ENCODE measurements at places on chromosomes 5 and 9.

GRCh38 chr9:127898433-127899127, 823 bp downstream of the ST6GALNAC6 start:
- DNase-seq: no peak

- DNase-seq: no peak
Observed at GRCh38 chr5:78741019-78741418, 92.4 kb upstream of the LHFPL2 start.

- DNase-seq: no peak
Observed at GRCh38 chr5:107815109-107815508, 144.4 kb upstream of the EFNA5 start.

DNA sequence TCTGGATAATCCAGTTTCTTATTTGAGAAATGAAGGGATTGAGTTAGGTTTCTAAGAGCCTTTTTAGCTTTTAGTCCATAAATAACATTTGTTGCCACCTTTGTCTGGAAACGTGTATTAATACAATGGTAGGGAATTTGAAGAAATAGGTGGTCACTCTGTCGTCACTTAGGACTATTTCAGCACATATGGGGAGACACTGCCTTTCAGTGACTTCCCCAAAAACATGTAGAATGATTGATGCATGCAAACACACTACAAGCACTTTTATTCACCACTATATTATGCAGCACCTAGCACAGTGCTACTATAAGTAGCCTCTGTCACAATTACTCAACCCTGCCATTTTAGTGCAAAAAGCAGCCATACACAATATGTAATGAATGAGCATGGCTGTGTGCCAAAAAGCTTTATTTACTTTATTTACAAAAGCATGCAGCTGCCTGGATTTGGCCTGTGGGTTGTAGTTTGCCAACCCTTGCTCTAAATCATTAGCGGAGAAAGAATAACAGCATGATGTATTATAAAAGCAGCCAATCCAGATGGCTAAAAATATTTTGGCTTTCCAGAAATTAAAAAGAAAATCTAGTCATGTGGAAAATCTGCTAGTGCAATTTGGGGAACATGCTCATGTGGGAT, 154.2 kb upstream of the HMHB1 start:
- DNase-seq: no peak

DNA sequence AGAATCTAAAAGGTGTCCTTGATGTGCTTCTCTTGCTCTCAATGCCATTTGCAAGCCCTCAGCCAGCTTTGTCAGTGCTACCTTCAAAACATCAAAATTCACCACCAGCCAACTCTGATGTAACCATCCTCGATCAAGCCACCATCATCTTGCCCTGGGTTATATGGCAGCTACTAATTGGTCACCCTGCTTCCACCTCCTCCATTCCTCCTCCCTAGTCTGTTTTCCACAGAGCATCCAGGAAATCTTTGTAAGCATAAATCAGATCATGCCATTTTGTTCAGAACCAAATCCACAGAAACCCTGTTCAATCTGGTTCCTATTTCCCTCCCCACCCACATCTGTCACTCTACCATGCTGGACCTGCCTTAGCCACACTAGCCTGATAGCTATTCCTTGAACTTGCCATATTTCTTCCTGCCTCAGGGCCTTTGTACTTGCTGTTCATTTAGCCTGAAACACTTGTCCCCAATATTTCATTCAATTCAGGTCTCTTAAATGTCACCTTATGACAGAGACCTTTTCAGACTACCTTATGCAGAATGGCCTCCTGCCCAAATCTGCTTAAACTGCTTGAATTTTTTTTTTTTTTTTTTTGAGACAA, 1.9 kb upstream of the B4GALT1 start:
- DNase-seq: no peak

GRCh38 chr5:139710319-139711066, 62.3 kb downstream of the CXXC5 start:
- peak; percentile 43 for DNase-seq

DNA sequence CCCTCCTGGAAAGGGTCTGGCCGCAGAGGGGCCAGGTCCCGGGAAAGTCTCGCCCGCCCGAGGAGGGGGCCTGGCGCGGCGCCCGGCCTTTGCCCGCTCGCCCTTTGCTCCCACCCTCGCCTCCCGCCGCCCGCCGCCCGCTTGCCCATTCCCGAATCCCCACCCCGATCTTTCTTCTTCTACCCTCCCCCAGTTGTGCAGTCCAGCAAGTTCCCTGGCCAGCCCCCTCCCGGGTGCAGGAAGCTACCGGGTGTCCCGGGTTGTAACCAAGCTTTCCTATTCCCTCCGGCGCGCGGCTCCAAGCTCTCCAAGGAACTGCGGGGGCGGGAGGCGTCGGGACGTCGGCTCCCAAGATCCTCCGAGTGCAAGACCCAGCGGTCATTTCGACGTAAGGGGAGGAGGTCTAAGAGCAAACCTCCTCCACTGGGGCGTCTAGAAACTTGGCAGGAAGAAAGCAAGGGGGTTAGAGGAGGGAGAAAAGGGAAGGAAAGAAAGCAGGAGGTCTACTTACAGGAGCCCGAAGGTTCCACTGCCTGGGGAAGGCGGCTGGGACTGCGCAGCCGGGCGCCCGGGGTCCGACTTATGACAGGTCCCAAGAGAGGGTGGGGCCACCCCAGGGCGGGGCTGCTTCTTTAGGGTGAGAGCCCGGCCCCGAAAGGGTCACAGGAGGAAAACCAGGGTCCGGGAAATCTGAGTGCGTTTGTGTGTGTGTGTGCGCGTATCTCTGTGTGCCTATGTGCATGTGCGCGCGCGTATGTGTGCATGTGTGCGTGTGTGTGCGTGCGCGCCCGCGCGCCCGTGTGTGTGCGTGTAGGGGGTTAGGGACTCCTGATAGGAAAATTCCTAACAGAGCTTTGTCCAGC, at the start of gene PTGR1:
PTGR1 (minus strand) TSS at position 556 of the 863 bp plus-strand sequence. CDS start 2,225 bp downstream, outside the sequence.
- DNase-seq: peak; percentile 37

GRCh38 chr9:95018099-95018936, 291.8 kb downstream of the AOPEP start:
- DNase-seq: no peak

DNA sequence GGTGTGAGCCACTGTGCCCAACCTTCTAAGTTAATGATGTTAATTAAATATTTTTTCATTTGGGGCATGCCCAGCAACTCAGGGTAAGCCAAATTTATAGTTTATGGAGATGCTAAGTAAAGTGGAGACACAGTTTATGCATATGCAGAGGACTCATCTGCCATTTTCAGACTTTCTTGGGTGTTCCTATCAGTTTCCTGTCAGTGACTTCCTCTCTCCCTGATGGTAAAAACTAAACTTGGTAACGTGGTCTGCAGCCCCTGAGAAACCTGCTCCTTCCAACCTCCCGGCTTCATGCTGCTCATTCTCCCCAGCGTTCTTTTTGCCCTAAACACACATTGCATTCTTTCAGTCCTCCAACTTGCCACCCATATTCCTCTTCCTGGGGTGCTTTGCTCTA, 48.4 kb upstream of the TUT7 start:
- no peak for DNase-seq

DNA sequence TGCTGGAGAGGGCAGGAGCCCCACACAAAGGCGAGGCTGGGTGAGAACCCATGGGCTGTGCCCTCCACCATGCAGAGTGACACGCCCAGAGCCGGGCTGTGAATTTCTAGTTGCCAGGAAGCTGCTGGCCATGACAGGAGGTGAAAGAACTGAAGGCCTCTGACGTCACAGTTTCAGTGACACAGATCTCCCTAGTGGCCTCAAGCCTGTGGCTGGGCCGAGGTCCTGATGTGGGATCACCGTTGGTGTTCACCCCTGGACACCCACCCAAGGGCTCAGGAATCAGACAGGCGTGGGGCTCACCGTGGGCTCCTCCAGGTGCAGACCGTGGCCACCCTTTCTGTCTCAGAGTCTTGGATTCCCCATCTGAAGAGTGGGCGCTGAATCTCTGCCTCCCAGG, 39.9 kb downstream of the MSX2 start:
- no peak for DNase-seq

DNA sequence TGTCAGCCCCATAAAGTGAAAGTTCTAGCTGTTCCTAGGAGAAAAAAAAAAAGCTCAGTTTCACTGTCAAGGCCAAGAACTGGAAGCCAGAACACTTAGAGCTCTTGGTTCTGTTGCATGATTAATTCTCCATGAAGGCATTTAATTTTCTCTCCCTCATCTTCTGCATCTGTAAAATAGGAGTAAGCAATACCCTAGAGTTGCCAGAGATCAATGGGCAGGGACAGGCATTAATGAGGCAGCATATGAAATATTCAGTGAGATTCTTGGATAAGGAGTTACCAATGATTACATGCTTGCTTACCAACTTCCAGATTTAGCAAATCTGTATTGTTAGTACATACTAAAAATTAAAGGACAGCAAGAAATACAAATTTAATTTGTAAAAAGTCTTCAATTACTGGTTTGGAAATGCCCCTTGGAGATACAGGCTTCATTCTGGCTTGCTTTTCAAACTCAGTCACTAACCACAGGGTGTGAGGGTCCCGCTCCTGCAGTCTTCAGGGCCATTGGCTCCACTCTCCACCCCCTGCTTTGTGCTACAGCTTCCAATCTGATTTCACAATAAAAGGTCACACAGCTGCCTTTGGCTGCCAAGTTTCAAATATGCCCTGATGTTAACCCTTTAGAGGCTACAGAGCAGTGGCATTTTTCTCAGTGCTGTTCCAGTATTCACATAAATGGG, 624.6 kb downstream of the BNC2 start:
- DNase-seq: no peak

DNA sequence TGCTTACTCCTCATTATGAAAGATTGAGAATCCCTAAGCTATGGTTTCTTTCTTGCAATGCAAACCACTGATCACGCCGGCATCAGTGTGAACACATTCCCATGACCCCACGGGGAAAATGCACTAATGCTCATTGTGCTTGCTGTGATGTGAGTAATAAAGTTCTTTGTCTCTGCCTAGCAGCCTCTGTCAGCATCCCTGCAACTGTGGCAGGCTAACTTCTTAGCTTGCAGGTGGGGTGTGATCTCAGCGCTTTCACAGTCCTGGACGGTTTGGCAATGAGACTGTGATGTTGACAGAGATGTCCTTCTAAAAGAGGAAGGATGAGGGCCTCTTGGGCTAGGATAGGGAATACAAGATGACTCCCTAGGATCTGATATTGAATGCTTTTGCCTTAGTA, 1218.7 kb downstream of the EFNA5 start:
- no peak for DNase-seq

DNA sequence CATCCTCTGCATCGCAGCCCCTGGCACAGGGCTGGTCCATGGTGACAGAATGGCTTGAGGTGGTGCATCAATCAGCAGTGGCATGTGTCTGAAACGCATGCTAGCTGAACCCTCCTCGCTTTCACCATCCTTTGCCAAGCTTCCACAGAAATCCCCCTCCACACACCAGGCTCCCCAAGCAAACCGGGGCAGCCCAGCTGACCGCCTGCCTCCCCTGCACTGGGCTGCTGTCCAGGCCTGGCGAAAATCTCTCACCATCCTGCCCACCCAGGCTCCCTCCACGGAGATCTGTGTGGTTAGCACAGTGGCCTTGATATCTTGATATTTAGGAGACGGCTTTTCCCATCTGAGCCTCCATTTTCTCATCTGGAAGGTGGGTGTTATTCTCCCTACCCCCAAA, 905 bp upstream of the HRH2 start:
- no peak for DNase-seq

DNA sequence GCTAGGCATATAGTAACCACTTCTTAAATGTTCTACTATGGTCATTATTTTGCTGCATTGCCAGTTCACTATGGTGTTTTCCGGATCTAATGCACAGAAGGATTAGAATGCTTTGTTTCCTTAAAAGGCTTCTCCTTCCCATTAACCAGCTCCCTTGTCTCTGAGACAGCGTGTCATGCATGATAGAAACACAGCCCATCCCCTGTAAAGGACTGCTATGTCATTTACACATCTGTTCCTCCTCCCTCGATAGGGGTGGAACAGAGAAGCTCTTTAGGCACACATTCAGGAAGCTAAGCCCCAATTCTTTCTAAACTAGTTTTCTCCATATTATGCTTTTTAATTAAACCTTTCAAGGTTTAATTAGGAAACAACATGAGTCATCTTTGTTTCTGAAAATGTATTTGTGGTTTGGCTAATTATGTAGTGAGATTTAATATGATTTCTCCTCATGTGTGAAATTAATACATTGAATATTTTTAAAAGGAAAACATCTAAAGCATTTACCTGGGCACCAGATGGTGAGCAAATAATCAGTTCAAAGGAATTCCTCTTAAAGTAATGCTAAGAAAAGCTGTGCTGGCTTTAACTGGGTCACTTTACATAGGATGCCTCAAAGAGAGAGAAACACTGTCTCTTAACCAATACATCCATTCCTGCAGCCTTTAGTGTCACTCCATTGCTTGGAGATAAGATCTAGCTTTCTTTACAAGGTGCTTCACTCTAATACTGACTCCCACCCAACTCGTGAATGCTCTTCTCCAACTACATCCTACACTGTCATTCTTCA, 133.3 kb upstream of the PPP1R2B start:
- DNase-seq: no peak

GRCh38 chr5:16794269-16794913, 141.7 kb downstream of the MYO10 start:
- DNase-seq: no peak

DNA sequence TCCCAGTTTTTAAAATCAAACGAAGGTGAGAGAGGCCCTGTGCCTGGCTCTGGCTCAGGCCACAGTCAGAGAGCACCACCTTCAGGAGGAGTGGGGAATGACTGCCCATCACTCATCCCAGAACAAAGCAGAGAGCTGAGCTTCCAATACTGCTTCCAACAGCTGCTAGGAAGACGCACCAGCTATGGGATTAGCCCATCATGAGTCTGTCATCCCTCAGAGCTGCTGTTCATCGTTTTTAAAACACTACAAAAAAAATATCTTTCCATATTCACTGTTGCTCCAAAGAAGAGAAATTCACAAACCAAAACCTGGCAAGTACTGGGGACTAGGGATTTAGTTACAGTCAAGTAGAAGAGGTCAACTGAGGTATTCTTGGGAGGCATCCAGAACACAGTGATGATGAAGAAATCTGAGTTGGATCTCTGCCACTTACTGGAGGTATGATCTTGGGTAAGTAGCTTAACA, 102.4 kb downstream of the CDK5RAP2 start:
- DNase-seq: peak; percentile 67

DNA sequence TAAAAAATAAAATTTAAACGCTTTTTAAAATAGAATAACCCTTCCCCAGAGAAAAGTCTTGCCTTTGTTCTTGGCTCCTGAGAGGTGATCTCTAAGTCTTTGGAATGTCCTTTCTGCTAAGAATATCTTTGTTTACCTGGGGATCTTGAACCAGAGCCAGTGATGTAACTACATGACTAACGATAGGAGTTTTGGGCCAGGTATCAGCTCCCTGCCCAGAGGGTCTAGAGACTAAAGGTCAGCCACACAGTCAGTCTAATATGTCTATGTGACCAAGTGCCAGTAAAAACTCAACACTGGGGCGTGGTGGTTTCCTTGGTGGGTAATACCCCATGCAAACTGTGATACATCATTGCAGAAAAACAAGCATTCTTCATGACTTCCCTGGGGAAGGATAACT, 1351.9 kb upstream of the C9orf72 start:
- no peak for DNase-seq

- DNase-seq: peak; percentile 24
Observed at GRCh38 chr5:97111616-97112015, 30.8 kb downstream of the LIX1 start.

DNA sequence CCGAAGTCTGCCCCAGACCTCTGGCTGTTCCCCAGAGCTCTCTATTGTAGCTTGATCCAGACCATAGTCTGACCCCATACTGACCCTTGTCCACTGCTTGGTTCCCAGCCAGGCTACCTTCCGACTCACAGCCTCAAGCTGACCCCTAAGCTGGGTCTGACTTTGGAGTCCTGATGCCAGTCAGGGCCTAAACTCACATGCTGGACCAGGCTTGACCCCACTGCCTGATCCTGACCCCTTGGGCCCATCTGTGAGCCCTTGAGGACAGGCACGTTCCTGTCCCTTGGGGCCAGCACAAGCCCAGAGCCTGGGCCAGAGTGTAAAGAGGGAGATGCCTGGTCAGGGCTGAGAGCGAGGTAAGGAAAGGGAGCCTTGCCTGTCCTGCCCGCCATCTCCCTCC, 32.7 kb upstream of the ENHO start:
- DNase-seq: no peak

Data from midbrain (tissue), 1 donor.